ENCODE measurements at places on chromosomes 2 and 18.

GRCh38 chr2:232487385-232488096, at the start of gene ECEL1:
Gene ECEL1, minus strand, starts transcription at chr2:232487834. Its CDS starts 1,181 bp downstream, at chr2:232486653.
- no peak for DNase-seq

GRCh38 chr2:12325806-12326205, 390.9 kb upstream of the TRIB2 start:
- no peak for DNase-seq

DNA sequence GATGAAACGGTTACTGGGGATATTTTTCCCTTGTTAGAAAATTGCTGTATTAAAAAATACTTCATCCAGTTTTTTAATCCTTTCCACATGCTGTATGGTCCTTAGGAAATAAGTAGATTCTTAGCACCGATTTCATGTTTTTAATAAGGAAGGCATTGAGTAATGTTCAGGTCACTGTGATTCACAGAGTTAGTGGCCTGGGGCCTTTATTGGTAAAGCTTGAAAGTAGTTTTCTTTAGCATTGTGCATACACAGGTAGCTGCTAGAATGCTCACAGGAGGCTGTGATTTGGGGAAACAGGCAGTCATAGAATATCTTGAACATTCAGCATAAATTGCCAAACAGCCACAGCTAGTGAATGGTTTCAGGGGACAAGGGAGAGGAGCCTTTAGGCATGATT, 79.8 kb downstream of the XRCC5 start:
- no peak for DNase-seq

DNA sequence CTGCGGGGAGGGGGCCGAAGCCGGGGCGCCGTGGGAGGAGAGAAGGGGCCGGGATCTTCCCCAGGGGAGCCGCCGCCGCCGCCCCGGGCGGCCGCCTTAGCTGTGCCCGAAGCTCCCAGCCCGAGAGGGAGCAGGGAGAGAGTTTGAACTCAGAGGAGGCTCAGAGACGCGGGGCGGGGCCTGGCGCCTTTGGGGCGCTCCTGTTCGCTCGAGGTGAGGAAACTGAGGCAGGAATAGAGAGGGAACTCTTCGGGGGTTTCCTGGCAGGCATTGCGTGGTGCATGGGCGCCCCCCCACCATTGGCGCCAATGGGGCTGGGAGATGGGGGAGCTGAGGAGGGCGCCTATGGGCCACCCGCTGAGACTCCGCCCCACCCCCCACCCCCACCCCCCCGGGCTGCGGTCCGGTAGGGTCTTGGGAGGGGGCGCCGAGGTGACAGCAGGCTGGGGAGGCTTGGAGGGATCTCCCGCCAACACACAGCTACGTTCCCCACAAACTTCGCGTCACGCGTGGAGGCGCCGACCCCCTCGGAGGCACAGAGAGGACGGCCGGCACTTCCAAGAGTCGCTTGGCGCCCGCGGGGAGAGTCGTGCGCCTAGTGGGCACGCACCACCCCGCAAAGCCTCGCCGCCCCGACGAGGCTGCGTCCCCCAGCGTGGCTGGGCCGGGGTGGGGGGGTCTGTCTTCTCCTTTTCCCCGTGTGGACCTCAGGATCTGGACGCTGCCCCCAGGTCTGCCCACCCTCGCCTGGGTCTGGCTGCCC, 680 bp downstream of the CTDSP1 start:
- DNase-seq = peak; percentile 10

DNA sequence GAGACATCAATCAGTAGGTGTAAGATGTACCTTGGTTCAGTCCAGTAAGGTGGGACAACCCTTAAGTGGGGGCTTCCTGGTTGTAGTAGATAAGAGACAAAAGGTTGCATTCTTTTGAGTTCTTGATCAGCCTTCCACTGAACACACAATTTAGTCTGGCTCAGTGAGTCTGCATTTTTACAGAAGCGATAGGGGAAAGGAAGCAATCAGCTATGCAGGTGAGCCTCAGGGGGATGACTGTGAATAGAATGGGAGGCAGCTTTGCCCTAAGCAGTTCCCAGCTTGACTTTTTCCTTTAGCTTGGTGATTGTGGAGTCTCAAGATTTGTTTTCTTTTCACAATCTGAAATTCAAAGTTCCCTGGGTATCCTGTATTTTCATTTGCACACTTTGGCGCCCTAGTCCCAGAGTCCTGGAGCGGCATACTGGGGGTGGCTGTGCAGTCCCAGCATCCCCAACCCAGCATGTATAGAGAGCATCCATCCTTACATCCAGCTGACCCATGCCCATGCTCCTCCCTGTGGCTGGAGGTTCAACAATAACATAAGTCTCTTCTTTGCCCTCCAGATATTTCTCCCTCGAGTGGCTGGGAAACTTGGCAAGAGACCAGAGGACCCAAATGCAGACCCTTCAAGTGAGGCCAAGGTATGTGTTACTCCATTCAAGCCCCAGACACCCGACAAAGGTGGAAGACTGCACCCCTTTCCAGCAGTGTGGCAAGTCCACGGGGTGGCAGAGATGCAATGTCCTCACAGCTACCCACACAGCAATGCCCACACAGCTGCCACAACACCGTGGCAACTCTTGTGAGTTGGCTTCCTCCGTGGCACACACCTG, 20.1 kb upstream of the PRLH start:
- no peak for DNase-seq

DNA sequence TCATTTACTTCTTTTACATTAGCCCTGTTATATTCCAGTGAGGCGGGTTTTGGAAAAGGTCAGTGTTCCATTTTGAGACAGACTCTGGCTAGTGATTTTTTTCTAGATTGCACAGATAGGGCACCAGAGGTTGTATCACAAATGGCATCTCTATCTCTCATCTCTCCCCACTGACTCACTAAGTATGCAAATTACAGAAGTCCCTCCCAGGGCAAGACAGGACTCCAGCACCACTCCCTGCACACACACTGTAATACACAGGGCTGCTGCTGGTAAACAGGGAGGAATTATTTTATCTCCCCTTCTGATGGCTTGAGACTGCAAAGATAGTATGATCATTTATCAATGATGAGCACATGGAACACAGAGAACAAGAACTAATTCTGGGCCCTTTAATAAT, 46.2 kb downstream of the AKAIN1 start:
- DNase-seq = no peak

Measured in stimulated activated CD4-positive, alpha-beta T cell treated with anti-CD3 and anti-CD28 coated beads, TNF-alpha, amount 100 ng/mL, for 48 hours (primary cell).